ENCODE measurements at places on chromosomes 12 and 14.

DNA sequence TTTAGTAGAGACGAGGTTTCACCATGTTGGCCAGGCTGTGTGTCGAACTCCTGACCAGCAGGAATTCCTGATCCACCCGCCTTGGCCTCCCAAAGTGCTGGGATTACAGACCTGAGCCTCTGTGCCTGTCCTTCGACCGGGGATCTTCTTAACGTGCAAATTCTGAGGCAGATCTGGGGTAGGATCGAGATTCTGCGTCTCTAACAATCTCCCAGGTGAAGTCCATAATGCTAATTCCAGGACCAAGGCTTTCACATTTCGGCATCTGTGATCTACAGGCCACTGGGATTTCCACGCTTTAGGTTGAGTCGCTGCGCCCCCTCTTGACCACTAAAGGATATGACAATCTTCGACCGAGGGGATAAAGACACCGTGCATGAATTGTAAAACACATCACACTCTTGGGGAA is 24.8 kb downstream of the FOS start:
- no peak for DNase-seq

DNA sequence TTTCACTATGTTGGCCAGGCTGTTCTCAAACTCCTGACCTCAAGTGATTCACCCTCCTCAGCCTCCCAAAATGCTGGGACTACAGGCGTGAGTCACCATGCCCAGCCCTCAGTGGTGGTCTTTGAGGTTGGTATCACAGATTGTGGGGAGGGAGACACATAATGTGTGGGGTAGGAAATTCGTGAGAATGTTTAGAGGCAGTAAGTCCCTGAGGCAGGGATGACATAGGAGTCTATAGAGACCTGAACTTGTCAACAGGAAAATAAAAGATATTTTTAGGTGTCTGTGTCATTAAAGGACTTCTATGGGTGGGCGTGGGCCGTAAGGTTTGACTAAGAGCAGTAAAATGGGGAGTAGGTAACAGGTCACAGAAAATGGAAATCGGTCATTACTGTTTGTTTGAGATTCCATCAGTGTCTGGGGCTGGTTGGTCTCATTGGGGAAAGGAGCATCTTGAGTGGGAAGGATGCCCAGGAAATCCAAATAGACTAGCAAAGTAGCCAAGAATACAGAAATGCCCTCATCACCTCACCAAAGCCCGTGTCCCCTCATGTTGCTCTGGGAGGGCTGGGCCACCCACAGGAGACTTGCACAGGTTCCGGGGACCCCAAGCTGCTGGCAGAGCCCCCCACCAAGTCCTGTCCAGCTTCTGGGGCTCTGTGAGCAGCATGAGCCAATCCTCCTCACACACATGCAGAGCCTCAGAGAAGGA is 63.6 kb upstream of the BCL2L14 start:
- no peak for DNase-seq

- peak; percentile 26 for DNase-seq
These were observed 58.0 kb upstream of the PSMA6 start for GRCh38 chr14:35234012-35234805.

DNA sequence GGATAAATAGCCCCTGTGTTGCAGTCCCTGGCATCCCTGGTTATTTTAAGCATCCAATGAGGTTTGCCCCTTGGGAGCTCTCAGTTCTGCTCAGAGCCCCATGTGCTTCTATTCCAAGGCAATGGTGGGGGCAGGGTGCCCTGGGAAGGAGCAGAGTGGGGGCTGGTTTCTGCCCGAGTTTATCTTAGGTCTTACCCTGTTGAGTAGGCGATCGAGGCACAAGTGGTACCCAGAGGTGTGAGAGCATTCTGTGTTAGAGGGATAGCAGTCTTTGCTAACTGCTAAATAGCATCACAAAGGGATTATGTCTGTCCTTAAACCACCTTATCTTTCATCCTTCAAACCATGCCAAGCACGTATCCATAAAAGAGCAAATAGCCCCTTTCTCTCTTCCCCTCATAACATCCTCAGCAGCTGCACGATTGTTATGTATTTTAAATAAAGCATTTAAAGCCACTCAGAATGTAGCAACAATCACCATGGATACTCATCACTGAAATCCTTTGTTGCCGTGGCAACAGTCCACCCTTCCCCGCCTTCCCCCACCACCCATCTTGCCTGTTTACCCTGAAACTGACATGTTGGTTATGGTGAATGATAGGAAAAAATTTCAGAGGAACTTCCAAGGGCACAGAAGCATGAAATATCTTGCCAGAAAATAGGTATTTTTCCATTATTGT is 139.3 kb downstream of the PTPN11 start:
- no peak for DNase-seq

DNA sequence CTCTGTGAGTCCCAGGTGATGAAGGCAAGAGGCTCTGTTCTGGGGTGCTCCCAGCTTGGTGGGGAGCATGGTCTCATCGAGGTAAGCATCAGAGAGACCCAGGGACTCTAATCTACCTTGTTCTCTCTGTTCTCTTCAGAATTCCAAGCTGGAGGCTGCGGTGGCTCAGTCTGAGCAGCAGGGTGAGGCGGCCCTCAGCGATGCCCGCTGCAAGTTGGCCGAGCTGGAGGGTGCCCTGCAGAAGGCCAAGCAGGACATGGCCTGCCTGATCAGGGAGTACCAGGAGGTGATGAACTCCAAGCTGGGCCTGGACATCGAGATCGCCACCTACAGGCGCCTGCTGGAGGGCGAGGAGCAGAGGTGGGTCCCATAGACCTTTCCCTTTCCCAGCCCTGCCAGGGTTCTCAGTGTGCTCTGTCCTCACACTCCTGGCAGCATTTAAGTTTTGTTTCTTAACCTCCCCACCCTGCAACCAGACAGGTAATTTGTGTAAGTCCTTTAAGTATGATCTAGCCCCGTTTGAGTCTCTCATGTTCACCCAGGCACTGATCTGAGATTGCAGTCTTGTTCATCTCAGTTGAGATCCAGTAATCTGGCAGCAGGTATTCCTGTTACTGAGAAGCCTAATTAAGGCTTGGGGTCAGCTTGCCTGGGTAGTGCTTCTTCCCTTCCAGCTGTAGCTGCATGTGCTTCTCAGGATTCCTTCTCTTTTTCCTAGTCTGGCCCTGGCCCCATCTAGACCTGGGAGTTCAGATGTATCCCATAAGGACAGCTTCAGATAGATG is 14.8 kb upstream of the KRT81 start:
- DNase-seq = no peak

- DNase-seq = no peak
These were observed 31.3 kb upstream of the SMUG1 start for GRCh38 chr12:54220092-54220557.

DNA sequence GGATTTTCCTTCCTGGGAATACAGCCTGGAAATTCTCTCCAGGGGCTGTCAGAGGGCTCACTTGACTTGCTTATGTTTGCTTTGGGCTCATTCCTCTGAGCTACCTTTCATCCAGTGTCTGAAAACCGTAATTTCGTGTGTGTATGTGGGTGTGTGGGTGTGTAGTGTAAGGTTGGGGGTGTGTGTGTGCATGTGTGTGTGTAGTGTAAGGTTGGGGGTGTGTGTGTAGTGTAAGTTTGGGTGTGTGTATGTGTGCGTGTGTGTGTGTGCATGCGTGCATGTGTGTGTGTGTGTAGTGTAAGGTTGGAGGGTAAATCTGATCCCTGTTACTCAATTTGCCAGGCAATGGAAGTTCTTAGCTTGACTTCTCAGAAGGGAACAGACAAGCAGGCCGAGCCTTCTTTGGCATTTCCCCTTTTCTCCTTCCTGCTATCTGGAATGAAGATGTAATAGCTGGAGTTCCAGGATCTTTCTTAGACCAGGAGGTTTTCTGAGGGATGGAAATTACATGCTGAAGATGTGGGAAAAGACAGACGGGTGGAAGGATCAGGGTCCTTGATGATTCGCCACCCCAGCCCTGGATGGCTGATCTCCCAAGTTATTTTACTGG is 15.5 kb upstream of the BEGAIN start:
- DNase-seq = no peak

DNA sequence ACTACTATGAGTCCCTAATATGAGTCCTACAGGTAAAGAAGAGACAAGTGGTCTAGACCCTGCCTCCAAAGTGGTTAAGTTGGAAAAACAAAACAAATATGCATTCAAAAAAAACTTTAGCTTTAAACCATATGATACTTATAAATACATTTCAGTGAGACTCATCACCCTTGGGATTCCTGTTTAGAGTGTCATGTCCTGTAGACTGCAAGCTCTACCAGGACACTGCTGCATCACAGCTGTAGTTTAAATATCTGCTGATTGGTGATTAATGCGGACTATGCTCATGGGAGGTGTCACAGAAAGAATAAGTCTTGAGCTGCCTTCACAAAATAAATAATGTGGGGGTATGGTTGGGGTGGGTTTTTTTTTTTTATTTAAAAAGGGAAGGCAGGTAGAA is 8.8 kb upstream of the LGR5 start:
- DNase-seq = no peak

GRCh38 chr12:102167821-102168604 is 29.6 kb downstream of the PMCH start:
- peak; percentile 9 for DNase-seq

GRCh38 chr12:109310247-109311125 is 1.4 kb upstream of the FOXN4 start:
- no peak for DNase-seq

DNA sequence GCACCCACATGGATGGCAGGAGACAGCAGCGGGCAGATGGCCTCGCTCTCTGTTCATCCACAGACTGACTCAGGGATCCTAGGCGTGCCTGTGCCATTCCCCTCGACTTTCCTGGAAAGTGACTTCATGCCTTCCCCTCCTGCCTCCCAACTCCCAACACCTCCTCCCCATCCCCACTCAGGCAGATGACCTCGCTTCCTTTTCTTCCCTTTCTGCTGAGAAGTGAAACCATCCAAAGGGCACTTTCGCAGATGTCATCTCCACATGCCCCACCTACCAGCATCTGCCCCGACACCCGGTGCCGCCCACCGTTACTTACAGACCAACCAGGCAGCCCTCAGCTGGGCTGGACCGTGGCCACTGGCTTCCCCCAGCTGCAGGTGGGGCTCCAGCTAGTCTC is 29.6 kb downstream of the BEGAIN start:
- no peak for DNase-seq

GRCh38 chr14:105602243-105602750 is 75.9 kb downstream of the TMEM121 start:
- DNase-seq = no peak

GRCh38 chr12:98745578-98746391 is 100.7 kb downstream of the APAF1 start:
- DNase-seq = no peak

GRCh38 chr12:45388545-45388944 is 172.7 kb downstream of the ANO6 start:
- no peak for DNase-seq

GRCh38 chr14:58805605-58806409 is 168.0 kb downstream of the DACT1 start:
- DNase-seq = no peak

DNA sequence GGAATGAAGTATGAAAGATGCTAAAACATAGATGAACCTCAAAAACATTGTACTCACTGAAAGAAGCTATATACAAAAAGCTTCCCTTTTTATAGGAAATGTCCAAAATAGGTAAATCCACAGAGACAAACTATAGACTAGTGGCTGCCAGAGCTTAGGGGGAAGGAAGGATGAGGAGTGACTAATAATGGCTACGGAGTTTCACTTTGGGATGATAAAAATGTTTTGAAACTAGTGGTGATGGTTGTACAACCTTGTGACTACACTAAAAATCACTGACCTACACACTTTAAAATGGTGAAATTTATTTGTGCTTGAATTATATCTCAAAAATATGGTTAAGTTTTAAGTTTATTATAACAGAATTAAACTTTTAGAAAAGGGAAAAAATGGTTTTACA is 37.1 kb upstream of the AMN1 start:
- DNase-seq = no peak

DNA sequence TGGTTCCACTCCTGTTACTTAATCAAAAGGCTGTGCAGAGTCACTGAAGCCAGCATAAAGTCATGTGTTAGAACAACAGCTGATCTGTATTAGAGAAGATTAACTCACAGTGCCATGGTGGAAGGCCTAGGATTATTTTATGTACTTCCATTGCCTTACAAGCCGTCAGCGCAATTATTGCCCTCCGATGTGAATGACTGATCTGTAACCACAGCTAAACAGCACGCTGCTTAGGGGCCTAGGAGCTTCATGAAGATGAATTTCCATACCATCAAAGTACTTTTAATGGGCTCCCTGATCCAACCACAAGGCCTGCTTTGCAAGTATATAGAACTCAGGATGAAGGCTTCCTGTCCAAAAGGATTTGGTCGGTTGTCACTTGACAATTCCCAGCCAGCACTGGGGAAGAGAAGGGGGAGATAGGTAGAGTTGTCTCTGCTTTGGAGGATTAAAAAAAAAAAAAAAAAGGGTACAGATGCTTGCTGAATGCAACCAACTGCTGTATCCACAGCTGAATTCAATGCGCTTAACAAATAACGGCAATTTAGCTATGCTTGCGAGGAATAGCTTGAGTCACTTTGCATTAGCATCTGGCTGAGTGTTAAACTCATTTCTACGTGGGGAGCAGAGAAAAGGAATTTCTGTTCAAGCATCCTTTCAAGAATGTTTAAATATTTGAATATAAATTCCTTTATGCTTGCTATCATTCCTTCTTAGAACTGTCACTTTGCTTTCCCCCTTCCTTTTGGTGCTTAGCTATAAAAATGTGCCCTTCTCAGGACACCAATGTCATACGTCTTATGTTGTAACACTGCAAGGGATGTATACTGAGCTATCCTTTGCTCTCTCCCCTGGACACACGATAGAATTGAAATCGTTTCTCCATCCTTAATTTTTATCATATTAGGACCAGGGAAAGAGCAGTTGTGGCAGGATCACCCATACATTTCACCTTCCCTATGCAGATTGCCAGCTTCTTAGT is 387.8 kb downstream of the SOX5 start:
- no peak for DNase-seq

- DNase-seq = no peak
These were observed 108.8 kb downstream of the ETNK1 start for GRCh38 chr12:22733756-22734155.

DNA sequence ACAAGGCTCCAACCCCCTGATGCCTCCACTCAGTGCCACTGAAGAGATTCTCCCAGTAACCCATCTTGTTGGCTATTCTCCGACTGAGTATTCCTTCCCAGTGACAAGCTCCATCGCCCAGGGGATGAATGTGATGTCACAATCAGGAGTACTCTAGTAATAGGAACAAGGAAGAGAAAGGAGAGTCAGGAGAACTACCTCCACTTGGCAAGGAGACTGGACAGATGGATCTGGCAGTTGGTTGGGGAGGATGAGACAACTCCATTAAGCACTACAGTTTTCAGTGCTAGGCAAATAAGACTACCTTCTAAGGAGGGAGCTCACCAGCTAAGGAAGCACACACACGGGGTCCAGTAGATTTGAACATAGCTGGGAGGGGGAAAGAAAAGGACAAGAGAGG is 5.3 kb downstream of the RNF41 start:
- no peak for DNase-seq

DNA sequence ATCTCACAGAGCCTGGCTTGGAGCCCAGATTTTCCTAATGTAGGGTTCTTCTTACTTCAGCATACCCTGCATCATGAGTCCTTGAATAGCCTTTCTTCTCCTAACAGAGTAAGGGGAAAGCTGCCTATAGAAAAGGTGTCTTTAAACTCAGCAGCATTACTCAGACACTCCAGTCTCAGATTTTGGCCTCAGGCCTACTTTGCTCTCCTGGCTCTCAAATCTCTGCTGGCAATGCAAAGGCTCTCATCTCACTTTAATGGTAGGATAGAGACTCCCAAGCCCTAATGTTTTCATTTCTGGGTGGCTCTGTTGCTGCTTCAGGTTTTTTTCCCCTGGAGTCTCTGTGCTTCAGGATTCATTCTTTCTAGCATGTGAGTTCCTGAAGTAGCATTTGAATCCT is 9.1 kb upstream of the NKX2-8 start:
- no peak for DNase-seq

- no peak for DNase-seq
These were observed 21.2 kb downstream of the GOLGA3 start for GRCh38 chr12:132807295-132808092.

Data from non-pigmented ciliary epithelial cell (primary cell).